ENCODE measurements at places on chromosomes 6 and 20.

DNA sequence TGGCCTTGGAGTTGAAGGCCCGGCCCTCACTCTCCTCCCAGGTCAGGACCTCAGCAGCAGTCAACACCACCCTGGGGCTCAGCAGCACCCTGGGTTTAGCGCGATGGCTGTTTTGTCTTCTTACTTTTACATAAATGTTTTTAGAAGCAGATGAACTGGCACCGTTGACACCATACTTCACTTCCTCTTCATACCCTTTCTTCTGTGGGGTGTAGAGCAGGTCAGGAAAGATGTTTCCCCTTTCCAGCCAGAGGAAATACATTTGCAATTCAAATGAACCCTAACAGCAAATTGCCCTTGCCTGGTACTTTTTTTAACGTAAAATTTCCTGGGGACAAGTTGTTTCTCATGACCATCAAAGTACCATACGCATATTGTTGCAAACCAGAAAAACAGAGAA is 54.7 kb upstream of the SNX9 start:
- no peak for DNase-seq

DNA sequence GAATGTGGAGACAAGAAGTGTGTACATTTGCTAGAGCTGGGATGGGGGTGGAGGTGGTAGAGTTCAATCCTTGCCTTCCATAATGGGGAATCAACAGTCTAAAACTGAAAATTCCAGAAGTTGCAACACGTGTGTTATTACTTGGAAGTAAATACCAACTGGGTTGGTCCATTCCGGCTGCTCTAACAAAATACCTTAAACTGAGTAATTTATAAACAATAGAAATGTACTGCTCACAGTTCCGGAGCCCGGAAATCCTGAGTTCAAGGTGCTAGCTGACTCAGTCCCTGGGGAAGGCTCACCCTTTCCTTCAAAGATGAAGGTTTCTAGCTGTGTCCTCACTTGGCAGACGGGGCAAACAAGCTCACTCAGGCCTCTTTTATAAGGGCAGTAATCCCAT is 59.0 kb downstream of the RIN2 start:
- no peak for DNase-seq

GRCh38 chr20:61391812-61392520 is 139.9 kb downstream of the CDH4 start:
- DNase-seq, result no peak

DNA sequence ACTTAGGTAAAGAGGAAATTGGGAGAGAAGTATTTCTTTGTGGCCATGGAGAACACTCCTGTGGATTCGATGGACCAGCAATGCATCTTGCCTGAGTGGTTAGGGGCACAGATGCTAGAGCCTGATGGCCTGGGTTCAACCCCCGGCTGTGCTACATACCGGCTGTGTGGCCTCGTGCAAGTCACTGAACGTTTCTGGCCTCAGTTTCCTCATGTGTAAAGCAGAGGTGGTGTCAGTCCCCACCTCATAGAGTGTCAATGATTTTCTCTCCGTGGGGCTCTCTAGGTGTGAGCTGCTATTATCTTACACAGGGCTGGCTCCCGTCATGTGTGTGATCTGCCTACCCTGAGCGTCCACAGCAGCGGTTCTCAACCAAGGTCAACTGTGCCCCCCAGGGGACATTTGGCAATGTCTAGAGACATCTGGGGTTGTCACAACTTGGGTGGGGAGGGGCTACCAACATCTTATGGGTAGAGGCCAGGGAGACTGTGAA is 50.0 kb upstream of the PTPN1 start:
- DNase-seq, result no peak

DNA sequence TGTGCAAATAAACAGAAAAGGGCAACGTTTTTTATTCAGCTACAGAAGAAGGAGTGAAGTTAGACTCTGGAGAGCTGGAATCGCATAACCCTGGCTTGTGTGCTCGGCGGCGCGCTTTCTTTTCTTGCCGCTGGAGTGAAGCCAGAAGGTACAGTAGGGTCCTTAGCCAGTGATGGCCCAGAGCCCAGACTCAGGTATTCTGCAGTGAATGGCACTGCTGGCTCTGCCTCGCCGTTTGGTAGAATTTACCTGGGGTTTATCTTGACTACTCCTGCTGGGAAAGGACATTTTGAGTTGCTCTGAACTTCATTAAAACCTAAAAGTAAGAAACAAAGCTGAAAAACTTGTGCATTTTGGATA is 56.9 kb upstream of the TIAM2 start:
- no peak for DNase-seq

DNA sequence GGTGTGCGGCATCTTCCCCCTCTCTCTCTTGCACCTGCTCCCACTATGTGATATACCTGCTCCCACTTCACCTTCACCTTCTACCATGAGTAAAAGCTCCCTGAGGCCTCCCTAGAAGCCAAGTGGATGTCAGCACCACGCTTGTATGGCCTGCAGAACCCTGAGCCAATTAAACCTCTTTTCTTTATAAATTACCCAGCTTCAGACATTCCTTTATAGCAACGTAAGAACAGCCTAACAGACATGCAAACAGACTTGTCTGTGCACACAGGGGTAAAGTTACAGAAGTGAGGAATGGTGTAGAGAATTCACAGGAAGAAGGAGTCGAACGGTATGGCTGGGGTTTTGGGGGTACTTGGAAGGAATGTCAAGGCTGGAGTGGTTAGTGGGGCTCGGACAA is 14.8 kb upstream of the TGM2 start:
- no peak for DNase-seq

DNA sequence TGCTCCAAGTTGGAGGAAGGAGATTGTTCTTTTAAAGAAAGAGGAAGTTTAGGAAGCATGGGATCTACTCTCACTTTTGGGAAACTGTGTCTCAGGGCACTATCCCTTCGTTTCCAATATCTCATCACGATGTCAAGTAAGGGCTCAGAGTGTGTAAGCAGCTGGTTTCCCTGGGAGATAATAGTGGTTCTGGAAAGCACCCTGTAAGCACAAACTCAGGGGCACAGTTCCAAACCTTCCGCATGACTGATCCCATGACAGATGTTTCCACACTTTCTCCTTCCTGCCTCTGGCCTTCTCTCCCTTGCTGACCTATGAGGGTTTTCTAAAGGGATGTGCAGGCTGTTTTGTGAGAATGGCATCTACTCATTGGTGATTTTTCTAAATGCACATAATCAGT is 33.9 kb downstream of the ADTRP start:
- DNase-seq, result no peak
